ENCODE measurements at places on chromosomes 6 and 20.

DNA sequence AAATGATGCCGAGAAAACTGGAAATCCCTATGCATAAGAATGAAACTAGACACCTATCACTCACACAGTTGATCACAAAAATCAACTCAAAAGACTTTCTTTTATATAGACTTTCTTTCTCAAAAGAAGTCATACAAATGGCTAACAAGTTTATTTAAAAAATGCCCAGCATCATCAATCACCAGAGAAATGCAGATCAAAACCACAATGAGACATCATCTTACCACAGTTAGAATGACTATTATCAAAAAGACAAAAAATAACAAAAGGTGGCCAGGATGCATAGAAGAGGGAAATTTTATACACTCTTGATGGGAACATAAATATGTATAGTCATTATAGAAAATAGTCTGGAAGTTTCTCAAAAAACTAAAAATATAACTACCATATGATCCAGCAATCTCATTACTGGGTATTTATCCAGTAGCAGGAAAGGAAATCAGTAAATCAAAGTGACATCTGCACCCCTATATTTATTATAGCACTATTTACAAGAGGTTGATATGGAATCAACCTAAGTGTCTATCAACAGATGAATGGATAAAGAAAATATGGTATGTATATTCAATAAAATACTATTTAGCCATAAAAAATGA, 3.4 kb upstream of the RNF217 start:
- DNase-seq, result no peak

DNA sequence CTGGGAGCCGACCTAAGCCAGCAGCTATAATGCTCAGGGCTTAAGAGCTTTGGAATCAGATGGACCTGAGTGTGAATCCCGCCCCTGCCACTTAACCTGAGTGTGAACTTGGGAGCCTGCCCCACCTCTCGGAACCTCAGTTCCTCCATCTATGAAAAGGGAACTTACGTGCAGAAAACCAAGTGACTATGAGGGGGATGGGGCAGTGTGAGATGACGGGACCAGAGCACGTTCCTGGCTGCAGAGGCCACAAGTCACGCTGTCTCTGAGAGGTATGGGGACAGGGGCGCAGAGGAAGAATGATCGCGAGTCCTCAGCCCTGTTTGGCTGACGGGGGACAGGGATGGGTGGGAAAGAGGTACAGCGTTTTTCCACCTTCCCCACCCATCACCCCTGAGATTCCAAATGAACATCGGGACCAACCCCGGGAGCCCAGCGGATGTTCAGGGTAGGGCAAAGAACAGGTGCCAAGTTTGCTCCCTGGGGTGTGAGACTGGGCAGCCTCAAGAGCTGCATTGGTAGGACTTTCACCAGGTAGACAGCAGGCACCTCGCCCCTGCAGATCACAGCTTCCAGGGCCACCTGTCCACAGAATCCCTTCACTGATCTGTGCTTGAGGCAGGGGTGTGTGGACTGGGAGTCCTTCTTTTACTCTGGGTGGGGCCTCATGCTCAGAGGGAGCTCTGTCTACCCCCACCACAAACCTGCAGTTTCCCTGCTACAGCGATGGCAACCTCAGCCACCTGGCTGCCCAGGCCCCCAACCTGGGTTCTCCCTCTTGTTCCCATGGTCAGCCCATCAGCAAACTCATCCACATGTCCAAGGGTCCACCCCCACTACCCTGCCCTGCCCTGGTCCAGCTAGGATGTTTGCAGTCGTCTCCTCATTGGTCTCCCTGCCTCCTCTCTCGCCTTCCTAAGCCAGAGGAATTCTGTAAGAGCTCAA, 85.8 kb downstream of the CEBPB start:
- no peak for DNase-seq

GRCh38 chr6:3195695-3196497, 31.6 kb downstream of the TUBB2B start:
- no peak for DNase-seq

- no peak for DNase-seq
These were observed 58.0 kb downstream of the ERMARD start for GRCh38 chr6:169809386-169809785.

- DNase-seq, result no peak
These were observed 104.0 kb downstream of the CD2AP start for GRCh38 chr6:47581591-47581990.

DNA sequence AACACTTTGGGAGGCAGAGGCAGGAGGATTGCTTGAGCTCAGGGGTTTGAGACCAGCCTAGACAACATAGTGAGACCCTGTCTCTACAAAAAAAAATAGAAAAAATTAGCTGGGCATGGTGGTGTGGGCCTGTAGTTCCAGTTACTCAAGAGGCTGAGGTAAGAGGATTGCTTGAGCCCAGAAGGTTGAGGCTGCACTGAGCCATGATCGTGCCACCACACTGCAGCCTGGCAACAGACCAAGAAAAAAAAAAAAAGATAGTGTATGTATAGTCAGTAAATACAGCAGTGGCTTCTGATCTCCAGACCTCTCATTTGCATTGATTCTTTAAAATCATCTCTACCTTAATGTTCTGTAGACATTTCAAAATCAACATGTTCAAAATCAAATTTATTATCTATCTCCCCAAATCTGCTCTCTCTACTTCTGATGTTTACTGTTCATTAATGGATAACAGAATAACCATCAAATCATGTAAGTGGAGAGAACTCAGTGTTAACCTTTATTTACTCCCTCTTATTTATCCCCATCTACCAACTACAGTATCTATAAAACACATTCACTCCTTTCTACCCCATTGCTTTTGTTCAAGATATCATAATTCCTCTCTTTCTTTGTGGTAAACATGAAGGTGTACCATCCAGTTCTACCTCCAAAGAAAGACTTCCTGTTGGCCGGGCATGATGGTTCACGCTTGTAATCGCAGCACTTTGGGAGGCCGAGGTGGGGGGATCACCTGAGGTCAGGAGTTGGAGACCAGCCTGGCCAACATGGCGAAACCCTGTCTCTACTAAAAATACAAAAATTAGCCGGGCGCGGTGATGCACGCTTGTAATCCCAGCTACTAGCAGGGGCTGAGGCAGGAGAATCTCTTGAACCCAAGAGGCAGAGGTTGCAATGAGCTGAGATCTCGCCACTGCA, 7.7 kb downstream of the PROCR start:
- no peak for DNase-seq

DNA sequence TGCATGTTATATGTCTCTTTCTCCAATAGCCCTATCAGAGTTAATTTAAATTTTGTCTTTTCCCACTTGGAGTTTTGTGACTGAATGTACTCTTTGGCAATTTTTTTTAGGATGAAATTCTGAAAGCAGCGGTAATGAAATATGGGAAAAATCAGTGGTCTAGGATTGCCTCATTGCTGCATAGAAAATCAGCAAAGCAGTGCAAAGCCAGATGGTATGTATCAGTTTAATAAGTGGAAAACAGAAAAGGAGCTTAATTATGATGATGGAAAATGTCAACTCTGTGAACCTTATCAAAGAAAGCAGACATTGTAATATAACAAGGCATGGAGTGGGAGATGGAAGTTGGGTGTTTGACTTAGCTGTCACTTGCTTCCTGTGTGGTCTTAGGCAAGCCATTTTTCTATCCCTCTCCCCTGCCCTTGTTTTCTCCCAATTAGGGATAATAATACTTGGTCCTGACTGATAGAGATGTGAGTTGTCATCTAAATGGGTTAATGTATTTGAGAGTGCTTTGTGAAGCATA, 2.7 kb downstream of the CDC5L start:
- DNase-seq, result no peak

GRCh38 chr6:41197234-41197633, 3.7 kb downstream of the TREML2 start:
- DNase-seq, result no peak

- no peak for DNase-seq
These were observed 44.4 kb upstream of the LOC128125822 start for GRCh38 chr6:63527658-63528514.

GRCh38 chr20:57770852-57771720, 61.3 kb upstream of the PMEPA1 start:
- DNase-seq, result no peak

DNA sequence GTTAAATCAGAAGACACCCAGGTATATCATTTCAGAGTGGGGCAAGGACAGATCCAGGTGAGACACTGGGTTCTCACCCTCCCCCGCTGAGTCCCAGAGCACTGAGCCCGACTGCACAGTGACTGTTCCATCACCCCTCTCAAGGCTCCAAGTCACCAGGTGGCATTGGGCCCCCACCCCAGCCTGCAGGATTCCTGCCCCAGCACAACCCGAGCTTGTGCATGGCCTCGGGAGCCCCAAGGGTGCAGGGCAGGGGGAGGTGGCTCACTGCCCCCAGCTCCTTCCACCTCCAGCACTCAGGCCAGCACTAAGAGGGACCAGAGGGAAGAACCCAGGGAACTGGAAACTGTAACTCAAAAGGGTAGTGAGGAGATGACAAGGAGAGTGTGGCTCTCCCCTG, 39.3 kb upstream of the CST5 start:
- no peak for DNase-seq

GRCh38 chr6:156699017-156699421, 78.2 kb upstream of the ARID1B start:
- no peak for DNase-seq

Data from NCI-H774 (cell line).